ENCODE measurements at places on chromosomes 6 and 20.
A peak's percentile ranks its signal among the peaks of the same experiment; 100 is the strongest.

DNA sequence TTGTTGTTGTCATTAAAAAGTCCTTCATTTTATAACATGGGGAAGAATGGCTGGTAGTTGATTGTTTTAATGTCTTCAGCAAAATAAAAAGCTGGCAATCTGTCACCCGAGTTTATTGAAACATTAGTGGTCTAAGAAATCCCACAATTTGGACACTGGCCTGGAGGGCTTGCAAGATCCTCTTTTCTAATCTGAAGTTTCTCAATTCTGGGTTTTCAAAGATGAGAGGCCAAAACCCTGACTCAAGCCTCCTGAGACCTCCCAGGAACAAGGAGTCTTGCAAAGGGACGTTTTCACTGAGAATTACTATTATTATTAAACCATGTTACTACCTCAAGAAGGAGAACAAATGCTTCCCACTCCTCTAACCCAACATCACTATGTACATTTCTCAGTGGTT lies 19.5 kb downstream of the MAP1LC3A start:
- no peak for DNase-seq

DNA sequence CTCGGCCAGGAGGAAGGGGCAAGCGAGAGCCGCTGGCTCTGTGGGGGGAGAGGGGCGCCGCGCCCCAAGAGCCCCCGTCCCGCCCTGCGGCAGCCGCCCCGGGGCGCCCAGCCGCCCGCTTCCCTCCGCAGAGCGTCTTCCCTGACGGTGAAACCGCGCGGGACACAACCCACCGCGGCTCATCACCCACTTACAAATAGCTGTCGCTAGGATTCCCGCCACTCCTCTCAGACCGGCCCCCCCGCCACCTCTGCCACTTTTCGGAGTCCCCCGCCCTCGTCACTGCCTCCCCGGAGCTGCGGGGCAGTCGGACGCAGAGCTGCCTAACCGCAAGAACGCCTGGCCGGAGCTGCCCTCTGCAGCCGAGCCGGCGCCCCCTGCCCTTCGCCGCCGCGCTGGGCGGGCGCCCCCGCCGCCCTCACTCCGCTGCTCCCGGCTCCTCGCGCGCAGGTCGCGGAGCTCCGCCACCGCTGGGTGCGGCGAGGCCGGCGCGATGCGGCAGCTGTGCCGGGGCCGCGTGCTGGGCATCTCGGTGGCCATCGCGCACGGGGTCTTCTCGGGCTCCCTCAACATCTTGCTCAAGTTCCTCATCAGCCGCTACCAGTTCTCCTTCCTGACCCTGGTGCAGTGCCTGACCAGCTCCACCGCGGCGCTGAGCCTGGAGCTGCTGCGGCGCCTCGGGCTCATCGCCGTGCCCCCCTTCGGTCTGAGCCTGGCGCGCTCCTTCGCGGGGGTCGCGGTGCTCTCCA lies at the start of gene SLC35D3:
SLC35D3 (plus strand) TSS at position 366 of the 749 bp plus-strand sequence; CDS start at position 494, 128 bp downstream.
- DNase-seq = peak; percentile 66

- no peak for DNase-seq
These were observed 264.5 kb downstream of the CD83 start for GRCh38 chr6:14381829-14382677.

DNA sequence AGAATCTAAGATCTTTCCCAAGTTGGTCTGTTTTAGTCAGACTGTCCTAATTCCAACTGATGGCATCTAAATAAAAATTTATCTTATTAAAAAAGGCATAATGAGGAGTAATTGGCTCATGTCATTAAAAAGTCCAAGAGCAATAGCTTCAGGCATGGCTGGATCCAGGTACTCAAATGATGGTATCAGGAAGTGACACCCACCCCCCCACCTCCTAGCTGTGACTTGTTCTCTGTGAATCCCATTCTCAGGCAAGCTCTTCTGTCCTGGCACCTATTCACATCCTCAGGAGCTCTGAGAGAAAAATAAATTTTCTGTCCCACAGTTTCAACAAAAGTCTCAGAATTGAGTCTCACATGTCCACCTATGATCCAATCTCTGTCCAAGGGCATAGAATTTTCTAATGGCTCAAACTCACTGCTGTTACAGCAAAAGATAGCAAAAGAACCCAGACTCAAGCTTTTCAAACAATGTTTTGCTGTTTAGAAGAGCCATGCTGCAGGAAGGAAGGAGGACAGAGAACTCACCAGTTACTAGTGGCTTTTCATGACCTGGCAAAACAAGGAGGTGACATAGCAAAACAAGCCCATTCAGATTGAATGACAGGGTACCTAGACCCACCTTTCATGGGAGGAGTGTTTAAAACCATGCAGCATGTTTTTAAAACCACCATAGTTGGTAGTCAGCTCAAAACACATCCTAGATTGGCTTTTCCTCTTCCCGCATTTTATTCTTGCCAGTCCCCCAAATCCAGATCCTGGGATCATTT lies 496.1 kb downstream of the PREX1 start:
- no peak for DNase-seq

GRCh38 chr20:20138301-20139064 lies 86.2 kb downstream of the CFAP61 start:
- no peak for DNase-seq

DNA sequence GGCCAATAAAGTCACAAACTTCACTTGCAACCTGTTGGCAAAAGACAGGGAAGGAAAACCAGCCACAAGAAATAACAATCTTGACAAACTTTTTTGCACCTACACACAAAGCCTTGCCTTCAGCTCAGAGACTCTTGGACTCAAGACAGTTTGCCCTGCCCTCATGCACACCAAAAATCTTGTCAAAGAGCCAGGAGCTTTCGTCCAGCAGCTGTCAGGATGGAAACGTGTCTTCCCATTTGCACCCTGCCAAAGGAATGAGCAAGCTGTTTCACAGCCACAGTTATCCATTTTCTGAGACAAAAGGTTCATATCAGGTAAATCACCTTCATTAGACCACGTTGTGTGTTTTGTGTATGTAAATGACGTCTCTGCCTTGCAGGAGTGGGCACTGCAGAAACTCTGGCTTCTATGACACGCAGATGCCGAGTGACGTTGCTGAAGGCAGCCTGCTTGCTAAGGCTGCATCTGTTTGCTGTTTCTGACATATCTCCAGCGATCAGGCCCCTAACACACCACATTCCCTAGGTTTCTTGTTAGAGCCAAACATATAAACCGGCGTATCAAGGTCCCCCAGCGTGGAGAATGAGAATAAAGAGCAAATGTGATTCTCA lies 193.4 kb downstream of the SYNDIG1 start:
- DNase-seq = no peak

DNA sequence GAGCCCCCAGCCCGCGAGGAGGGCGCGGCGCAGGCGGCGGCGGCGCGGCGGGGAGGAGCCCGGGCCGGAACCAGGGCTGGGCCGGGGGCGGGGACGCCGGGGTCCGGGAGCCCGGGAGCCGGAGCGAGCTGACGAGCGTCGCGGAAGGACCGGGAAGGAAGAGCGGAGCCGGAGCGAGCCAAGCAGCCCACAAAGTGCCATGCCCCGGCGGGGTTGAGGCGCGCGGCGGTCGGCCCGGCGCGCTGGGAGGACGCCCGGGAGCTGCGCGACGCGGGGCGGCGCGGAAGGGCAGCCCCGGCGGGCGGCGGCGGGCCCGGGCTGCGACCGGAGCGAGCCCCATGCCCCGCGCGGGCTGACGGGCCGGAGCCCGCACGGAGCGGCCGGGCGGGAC lies 289 bp downstream of the FOXP4 start:
- DNase-seq = no peak

GRCh38 chr6:51468704-51469103 lies 618.7 kb downstream of the PKHD1 start:
- DNase-seq = no peak

- DNase-seq = no peak
These were observed 249.4 kb downstream of the DLL1 start for GRCh38 chr6:170041526-170041925.

GRCh38 chr20:10508468-10509251 lies 73.6 kb downstream of the SLX4IP start:
- DNase-seq = no peak

GRCh38 chr6:119426619-119427018 lies 77.1 kb upstream of the MAN1A1 start:
- DNase-seq = no peak

DNA sequence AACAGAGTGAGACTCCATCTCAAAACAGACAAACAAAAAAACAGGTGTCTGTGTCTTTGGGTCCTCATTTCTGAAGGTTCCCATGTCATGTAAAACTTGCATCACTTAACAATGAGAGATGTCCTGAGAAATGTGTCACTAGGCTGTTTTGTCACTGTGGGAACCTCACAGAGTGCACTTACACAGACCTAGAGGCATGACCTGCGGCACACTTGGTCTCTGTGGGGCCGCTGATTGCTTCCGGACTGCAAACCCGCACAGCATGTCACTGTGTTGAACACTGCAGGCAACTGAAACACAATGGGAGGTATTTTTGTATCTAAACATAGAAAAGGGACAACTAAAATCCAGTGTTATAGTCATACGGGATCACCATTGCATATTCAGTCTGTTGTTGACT lies 42.3 kb upstream of the TMEM181 start:
- no peak for DNase-seq

DNA sequence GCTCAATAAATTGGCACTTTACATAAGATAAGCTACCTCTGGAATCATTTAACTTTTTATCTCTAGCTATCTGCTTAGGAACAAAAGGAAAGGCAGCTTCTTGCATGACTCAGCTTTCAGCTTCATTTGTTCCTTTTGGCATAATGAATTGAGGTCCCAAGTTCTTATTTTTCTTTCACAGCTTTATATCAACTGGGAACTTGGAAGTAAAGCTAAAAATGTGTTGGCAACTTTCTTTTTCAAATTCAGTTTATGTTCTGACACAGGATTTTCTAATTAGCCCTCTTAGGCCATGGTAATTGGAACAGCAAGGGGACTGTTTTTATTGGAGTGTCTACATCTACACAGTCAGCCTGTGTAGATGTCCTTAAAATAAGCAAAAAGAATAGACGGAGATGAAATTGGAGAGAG lies 55.2 kb upstream of the MRAP2 start:
- no peak for DNase-seq

- no peak for DNase-seq
These were observed 12.2 kb downstream of the ALDH5A1 start for GRCh38 chr6:24506814-24507520.

- no peak for DNase-seq
These were observed 658.2 kb downstream of the GRIK2 start for GRCh38 chr6:102051720-102052119.

DNA sequence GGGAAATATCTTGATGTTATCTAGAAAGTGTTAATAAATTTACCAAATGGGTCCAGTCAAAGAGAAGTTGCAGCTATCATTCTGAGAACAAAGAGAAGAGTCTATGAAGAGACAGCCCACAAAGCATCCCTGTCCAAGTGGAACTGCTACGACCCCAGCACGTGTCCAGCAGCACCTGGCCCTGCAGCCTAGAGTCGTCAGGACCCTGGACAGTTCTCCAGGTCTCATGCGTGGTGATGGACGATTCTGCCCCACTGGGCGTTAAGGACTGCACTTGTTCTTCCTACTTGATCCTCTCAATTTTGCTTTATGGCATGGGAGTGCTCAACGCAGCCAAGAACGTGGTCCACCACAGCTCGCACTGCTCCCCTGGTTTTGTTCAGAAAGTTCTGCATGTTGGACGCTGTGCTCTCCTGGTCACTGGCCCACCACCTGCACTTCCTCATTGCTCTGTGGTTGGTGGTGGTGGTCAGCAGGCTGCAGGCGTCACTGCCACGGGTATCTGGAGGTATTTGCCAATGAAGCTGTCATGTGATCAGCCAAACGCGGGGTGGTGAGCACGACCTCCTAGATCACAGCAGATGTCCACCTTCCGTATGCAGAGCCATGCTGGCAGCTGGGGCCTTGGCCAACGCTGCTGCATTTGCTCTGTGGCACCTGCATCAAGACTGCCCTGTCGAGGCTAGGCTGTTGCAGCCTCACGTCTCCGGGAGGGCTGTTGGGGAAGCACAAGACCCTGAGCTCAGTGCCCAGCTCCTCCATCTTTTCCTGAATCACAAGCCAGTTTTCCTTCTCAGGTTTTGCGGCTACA lies 356.4 kb downstream of the CDH4 start:
- DNase-seq = peak; percentile 89

DNA sequence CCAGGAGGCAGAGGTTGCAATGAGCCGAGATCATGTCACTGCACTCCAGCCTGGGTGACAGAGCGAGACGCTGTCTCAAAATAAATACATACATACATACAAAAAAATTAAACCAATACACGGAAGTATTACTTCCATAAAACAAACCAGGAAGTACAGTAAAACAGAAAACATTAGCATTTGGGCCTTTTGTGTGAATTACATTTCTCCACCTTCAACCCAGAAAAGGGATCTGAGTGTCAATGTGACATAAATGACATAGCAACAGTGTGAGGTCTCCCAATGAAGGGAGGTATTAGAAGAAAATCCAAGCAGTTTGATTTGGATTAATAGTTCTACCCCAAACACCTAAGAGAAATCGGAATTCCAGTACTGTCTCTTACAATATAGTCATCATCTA lies 10.1 kb downstream of the CSNK2A1 start:
- DNase-seq = no peak

DNA sequence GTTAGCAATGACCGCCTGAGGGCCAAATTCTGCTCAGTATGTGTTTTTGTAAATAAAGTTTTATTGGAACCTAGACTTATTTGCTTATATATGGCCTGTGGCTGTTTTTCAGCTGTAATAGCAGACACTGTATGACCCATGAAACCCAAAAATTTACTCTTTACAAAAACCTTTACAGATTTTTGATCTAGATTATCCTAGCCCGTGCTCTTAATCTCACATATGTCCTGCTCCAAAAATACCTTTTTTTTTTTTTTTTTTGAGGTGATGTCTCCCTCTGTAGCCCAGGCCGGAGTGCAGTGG lies 148.0 kb upstream of the ZNF217 start:
- DNase-seq = no peak

GRCh38 chr20:48359692-48360341 lies 468.0 kb downstream of the PREX1 start:
- no peak for DNase-seq

- no peak for DNase-seq
These were observed 96.7 kb downstream of the CD109 start for GRCh38 chr6:73792738-73793137.

GRCh38 chr6:128659878-128660622 lies 139.7 kb upstream of the PTPRK start:
- DNase-seq = no peak

DNA sequence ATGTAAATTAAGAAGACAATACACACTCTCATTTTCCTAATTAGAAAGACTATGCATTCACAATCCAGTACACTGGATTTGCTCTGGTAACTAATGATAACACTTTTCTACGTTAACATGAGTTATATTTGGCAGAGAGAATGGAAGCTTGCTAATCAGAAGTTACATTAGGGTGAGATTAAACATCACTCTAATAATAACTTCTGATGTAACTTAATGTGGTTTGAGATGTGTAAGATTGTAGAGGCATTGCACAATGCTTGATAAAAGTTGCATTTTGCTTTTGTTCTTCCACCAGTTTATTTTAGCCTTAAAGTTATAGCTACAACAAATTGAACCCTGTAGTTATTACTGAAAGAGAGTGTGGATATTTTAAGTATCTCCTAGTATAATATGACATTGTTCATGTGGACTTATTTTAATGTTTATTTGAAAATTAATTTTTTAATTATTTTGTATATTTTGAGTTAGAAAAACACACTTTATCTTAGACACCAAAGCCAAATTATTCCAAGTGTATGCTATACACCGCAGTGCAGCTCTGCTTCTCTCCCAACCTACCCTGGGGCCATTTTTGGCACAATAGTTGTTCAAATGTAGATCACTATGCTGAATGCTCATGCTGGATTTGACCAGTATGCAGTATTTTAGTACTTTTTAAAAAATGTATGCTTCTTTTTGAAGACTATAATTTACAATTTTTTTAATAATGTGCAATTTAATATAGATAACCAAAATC lies 143.2 kb downstream of the SLC16A10 start:
- no peak for DNase-seq

- peak; percentile 29 for DNase-seq
These were observed 33.3 kb downstream of the EPB41L2 start for GRCh38 chr6:131029626-131030297.

GRCh38 chr20:32034581-32035425 lies 17.2 kb upstream of the HCK start:
- DNase-seq = no peak

Data from iPS-NIHi11 (cell line).